ENCODE measurements at places on chromosomes 7 and 10.
A peak's percentile ranks its signal among the peaks of the same experiment; 100 is the strongest.

GRCh38 chr10:123535386-123535785 lies 130.8 kb upstream of the GPR26 start:
- no peak for DNase-seq

GRCh38 chr7:30349170-30349569 lies 64.8 kb downstream of the ZNRF2 start:
- DNase-seq: no peak

DNA sequence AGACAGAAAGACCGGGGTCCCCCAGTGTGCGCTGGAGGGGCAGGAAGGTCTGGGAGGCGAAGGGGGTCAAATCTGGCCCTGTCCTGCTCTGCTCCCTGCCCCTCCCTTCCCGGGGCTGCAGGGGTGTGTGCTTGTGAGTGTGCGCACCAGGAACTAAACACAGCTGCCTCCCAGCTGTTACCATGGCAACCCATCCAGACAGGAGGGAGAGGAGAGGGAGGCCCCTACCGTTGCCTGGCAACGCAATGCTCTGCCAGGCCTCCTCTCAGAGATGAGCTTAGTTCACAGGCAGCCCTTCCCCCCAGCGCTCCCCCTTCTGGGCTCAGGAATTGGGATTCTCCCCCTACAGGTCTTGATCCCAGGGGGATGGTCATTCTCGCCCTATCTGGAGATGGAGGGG lies 6.1 kb downstream of the NYAP1 start:
- no peak for DNase-seq

- no peak for DNase-seq
Observed at GRCh38 chr10:131575877-131576276, 264.4 kb upstream of the TCERG1L start.

- no peak for DNase-seq
Observed at GRCh38 chr7:33961948-33962347, 56.6 kb downstream of the BMPER start.

DNA sequence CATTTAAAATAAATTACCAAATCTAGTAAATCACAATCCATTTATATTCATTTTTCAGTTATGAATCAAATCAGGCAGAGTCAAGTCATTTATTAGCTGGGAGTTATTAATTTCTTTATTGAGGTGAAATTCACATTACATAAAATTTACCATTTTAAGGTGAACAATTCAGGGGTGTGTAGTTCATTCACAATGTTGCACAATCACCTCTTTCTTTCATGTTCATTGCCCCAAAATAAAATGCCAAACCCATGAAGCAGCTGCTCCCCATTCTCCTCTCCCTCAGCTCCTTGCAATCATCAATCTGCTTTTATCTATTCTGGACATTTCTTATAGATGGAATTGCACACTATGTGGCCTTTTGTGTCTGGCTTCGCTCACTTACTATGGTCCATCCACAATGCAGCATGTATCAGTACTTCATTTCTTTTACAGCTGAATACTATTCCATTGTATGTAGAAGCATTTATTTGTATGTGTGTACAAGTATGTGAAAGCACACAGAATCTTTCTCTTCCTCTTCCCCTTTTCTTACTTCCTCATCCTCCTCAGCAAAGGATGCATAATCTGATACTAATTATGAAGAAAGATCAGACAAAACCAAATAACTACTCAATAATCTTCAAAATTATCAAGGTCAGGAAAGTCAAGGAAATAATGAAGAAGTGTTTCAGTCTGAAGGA lies 60.6 kb downstream of the LMBR1 start:
- DNase-seq: no peak

DNA sequence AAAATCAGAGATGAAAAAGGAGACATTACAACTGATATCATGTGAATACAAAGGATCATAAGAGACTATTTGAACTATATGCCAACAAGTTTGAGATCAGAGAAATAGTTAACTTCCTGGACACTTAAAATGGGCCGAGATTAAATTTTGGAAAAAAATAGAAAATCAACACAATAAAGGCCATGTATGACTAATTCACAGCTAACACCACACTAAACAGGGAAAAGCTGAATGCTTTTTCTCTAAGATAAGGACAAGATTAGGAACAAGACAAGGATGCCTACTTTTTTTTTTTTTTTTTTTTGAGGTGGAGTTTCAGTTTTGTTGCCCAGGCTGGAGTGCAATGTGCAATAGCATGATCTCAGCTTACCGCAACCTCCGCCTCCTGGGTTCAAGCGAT lies 151.4 kb upstream of the MAGI2 start:
- no peak for DNase-seq

DNA sequence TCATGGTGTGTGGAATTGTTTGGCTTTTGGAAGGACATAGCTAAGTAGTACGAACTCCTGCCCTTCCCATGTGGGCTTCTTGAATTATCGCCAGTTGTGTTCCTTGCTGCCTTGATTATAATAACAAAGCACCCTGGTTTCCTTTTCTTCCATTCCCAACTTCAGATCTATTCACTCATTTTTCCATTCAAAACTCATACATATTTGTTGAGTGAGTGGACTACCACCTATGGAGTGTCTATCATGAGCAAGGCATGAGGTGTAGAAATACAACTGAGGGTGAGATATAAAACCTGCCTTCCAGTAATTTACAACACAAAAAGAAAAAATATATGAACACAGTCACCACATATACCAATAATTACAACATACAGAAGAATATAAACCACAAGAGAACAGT lies 4.9 kb upstream of the COL17A1 start:
- no peak for DNase-seq

- no peak for DNase-seq
Observed at GRCh38 chr10:3801558-3802192, 16.7 kb upstream of the KLF6 start.

GRCh38 chr7:79529881-79530235 lies 76.4 kb upstream of the MAGI2 start:
- DNase-seq: no peak

GRCh38 chr7:23454881-23455526 lies 15.3 kb downstream of the IGF2BP3 start:
- DNase-seq: no peak

GRCh38 chr7:85587785-85588184 lies 400.9 kb upstream of the SEMA3D start:
- no peak for DNase-seq

- DNase-seq: no peak
Observed at GRCh38 chr7:12757443-12757842, 70.0 kb downstream of the ARL4A start.

GRCh38 chr10:11145495-11145855 lies 127.8 kb downstream of the CELF2 start:
- peak; percentile 49 for DNase-seq

DNA sequence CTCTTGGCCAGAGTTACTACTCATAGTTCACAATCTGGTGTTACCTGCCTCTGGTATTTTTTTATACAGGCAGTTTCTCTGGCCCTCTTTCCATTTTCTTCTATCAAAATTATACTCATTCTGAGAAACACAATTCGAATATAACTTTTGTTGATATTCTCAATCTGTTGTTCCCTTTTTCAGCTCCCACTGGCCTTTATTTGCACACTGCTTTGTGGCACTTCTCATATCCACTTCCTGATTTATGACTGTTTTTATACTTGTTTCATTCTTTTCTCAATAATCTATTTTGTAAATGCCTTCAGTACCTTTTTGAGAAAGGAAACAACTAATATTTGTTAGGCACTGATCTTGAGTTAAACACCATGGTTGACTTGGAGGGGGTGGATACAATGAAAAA lies 93.8 kb upstream of the HDAC9 start:
- no peak for DNase-seq

DNA sequence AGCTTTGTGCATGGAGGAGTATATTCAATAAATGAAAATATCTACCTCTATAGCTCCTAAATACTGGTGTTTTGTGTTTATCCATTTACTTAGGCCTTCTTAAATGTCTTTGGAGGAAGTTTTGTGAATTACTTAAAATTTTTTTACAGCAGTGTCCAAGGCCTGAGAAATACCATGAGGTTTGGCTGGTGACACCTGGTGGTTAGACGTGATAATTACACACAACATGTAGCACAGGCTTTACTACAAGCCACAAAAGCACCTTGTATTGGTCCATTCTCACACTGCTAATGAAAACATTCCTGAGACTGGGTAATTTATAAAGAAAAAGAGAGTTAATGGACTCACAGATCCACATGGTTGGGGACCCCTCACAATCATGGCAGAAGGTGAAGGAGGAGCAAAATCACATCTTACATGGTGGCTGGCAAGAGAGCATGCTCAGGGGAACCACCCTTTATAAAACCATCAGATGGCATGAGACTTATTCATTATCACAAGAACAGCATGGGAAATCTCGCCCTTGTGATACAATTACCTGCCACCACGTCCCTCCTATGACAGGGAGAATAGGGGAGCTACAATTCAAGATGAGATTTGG lies 20.6 kb downstream of the HYAL4 start:
- peak; percentile 15 for DNase-seq

GRCh38 chr10:131065673-131066305 lies 245.7 kb downstream of the TCERG1L start:
- DNase-seq: no peak

DNA sequence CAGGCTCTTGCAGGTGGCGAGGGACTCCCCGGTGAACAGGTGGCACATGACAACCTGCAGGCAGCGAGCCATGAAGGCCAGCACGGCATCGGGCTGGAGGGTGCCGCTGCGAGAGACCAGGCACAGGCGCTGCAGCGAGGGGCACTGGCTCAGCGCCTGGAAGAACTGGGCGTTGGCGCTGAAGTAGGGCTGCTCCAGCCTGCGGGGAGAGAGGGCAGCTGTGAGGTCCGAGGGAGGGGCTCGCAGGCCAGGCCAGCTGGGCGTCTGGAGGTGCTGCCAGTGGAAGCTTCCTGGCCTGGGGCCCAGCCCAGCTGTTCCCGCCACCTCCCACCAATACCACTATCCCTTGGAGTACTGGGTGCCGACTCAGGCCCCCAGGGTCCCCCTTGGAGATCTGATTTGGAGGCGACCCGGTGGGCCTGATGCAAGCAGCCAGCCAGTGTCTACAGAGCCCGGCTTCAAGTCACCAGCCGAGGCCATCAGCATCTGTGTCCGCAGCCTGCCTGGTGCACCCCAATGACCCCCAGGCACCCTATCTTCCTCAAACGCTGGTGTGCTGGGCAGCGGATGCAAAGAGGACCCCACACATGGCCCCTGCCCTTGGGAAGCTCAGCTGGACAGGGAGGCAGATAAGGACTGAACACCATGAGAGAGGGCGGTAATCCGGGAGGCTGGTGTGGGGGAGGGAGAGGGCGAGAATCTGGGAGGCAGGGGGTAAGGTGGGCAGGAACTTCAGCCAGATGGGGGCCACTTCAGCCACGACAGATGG lies 67.8 kb upstream of the TNRC18 start:
- DNase-seq: no peak

DNA sequence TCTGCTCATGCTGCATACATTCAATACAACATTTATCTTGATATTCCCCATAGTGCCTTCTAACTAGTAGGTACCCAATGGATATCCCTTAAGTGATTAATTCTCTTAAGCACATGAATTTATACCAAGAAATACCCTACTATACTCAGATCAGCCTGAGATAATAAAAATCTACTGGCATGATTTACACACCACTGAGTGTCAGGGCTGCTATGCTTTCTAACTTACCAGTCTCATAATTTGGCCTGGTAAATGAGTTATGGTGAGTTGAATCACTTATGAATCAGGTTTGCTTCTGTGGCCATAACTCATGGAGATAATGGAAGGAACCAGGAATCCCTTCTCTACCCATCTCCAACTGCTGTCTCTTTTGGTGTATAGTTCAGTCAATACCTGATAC lies 122.8 kb downstream of the THSD7A start:
- DNase-seq: no peak

DNA sequence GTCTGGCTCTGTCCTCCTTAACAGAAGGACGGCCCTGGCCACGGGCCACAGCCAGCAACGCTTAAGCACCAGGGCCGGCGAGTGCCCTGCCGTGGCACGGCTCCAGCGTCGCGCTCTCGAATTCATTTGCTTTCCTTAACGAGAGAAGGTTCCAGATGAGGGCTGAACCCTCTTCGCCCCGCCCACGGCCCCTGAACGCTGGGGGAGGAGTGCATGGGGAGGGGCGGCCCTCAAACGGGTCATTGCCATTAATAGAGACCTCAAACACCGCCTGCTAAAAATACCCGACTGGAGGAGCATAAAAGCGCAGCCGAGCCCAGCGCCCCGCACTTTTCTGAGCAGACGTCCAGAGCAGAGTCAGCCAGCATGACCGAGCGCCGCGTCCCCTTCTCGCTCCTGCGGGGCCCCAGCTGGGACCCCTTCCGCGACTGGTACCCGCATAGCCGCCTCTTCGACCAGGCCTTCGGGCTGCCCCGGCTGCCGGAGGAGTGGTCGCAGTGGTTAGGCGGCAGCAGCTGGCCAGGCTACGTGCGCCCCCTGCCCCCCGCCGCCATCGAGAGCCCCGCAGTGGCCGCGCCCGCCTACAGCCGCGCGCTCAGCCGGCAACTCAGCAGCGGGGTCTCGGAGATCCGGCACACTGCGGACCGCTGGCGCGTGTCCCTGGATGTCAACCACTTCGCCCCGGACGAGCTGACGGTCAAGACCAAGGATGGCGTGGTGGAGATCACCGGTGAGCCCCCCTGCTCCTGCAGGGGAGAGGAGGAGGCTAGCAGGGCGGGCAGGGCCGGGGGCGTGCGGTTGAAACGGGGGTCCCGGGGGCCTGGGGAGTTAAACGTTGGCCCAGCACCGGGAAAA lies at the start of gene HSPB1:
Gene HSPB1 (plus strand): TSS at position 327 of the 855 bp plus-strand sequence. CDS start 40 bp downstream, at position 367.
- peak; percentile 46 for DNase-seq

- no peak for DNase-seq
Observed at GRCh38 chr7:35366167-35367155, 112.6 kb upstream of the TBX20 start.

DNA sequence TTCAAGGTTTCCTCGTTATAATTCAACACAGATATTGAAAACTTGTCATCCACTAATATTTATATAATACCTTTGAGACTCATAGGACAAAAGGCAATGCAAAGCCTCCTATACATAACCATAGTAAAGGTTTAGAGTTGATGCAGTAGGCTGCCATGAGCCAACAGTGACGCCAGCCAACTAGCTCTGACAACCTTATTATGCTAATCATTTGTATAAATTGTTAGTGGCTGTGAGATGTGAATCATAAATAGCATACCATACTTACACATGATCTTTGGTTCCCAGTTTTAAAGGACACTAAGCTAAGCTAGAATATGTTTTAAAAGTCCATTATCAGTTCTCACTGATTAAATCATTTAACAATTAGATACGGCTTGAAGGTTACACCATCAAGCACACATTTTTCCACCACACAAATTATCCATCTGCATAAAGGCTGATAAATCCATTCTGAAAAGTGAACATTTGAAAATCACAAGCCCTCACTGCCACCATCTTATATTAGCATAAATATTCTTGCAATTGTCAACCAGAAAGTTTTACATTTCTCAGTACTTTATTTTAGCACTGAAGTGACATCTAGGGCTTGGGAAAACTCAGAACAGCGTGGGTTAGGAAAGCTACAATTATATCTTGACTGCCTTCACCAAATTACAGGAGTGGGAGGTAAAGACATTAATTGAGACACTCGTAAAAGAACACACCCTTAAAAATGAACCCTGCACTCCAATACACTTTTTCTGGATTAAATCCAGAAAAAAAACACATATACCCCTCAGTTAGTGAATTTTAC lies 30.7 kb downstream of the COA1 start:
- DNase-seq: no peak
